Activated CD4-positive, alpha-beta T cell treated with anti-CD3 and anti-CD28 coated beads, Interleukin-2, amount 50 U/mL, for 24 hours (primary cell): ENCODE measurements at places on chromosomes 16 and 17.

GRCh38 chr17:45325810-45326209 lies 9.0 kb upstream of the MAP3K14 start:
- DNase-seq = no peak

DNA sequence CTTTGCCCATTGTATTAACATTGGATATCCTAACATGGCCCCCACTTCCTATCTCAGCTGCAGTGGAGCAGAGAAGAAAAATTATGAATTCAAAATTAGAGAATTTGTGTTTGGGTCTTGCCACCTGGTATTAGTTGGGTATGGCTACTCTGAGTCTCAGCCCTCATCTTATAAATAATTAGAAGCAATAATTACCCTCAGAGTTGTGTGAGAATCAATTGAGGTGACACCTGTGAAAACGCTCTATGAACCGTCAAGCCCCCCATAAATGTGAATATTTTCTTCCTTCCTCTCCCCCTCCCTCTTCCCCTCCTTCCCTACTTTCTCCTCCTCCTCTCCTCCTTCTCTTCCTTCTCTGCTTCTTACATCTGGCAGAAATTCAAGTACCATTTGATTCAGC lies 8.9 kb upstream of the TOB1 start:
- DNase-seq = no peak

GRCh38 chr17:82648742-82649331 lies 593 bp upstream of the WDR45B start:
- DNase-seq = no peak

DNA sequence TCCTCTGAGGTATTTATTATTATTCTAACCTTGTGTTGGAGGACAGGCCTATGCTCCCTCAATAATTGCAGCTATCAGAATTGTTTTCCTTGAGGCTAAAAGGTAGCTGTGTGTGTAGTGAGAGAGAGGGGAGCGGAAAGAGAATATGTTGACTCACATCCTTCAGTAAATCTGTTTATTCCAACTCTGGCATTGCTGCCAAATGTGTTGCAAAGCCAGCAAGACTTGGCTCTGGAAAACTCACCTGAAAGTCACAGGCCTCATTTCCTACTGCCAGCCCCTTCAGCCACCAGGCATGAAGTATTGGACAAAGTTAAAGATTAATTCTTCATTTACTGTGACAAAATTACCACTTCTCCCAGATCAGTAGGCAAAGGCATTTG lies 9.6 kb downstream of the CA10 start:
- DNase-seq = no peak

DNA sequence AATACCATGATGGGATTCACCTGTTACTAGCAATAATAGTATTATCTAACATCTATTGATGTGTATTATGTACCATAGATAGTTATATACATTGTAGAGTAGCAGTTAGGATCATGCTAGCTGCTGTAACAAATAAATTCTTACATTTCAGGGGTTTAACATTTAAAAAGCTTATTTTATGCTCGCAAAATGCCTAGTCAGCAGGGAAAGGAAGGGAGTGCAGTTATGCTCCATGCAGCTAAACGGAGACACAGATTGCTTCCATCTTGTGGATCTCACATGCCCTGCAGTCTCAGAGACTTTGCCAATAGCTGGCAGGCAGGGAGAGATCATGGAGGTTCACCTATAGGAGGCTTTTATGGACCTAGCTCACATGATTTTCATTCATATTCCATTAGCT lies 364.1 kb downstream of the TOX3 start:
- no peak for DNase-seq

DNA sequence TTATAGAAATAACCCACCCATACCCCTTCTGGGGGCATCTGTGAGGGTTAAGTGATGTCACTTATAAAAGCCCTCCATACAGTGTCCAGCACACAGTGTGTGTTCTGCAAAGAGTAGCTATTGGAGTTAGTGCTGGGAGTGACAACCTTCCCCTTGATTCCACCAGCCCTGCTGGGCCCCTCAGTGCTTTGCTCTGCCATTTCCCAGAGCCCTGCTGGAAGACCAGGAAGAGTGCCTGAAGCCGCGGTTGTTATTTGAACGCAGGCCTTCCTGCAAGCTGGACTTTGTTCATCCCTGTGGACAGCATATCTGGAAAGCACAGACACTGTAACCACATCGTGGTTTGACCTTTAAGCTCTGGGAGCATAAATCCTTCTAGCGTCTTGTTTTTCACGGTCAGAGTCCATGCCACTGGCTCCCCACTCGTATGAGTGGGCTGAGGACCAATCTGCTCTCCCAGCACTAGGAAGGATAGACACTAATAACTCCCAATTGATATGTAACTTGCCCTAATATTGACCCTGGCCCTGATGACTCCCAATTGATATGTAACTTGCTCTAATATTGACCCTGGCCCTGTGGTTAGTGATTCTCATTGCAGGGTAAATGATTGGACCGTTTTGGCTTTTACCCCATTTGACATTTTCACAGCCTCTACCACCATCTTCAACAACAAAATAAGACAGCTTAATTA lies 297.1 kb upstream of the MAF start:
- DNase-seq = no peak

DNA sequence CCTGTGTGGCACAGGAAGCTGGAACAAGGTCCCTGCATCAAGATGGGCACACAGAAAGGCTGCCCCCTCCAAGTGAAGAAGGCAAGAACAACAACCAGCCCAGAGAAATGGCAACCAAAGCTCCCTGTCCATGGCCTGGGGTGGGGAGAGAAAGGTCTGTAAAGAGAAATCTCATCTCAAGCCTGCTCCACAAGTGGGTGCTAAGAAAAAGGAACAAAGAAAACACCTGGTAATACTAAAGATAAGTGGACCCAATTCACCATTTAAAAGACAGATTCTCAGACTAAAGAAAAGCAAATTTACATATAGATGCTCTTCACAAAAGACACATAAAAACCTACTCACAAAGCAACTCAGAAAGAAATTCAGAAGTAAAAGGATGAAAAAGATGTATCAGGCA lies 107.4 kb downstream of the PARN start:
- DNase-seq = no peak

- DNase-seq = peak; percentile 20
Measured at GRCh38 chr17:40219594-40220338, 662 bp downstream of the WIPF2 start.

DNA sequence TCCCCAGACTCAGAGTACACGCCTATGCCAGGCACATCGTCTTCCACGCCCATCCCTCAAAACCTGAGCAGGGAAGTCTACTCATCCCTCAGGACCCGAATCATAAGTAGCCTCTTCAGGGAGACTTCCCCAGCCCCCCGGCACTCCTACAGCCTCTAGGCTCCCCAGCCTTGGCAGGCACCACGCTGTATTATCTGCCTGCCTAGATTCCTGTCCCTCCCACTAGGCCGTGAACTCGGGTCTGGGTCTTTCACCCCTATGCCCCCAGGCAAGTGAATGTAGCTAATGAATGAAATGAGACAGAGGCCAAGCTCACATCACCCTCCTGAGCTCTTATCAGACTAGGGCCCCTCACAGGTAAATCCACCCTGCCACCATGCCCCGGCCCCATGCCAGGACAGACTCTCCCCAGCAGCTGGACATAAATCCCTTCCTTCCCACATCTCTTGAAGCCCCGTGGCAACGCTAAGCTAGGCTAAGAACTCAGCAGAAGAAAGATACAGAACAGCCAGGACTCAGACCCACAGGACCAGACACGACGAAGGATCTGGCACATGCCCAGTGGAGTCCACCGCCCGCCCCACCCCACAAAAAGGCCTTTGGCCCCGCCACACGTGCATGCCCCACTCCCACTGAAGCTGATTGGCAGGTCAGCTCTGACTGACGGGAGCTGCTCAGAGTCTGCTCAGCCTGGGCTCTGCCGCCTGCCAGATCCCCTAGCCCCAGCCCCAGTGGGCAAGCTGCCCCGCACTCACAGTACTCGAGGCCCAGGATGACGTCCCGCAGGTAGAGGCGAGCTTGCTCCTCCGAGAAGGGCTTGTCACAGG lies 13.0 kb downstream of the CAMKK1 start:
- DNase-seq = no peak

- no peak for DNase-seq
Measured at GRCh38 chr16:23293016-23293415, 9.1 kb upstream of the SCNN1B start.

GRCh38 chr17:12431188-12431587 lies 234.5 kb upstream of the MYOCD start:
- DNase-seq = no peak

DNA sequence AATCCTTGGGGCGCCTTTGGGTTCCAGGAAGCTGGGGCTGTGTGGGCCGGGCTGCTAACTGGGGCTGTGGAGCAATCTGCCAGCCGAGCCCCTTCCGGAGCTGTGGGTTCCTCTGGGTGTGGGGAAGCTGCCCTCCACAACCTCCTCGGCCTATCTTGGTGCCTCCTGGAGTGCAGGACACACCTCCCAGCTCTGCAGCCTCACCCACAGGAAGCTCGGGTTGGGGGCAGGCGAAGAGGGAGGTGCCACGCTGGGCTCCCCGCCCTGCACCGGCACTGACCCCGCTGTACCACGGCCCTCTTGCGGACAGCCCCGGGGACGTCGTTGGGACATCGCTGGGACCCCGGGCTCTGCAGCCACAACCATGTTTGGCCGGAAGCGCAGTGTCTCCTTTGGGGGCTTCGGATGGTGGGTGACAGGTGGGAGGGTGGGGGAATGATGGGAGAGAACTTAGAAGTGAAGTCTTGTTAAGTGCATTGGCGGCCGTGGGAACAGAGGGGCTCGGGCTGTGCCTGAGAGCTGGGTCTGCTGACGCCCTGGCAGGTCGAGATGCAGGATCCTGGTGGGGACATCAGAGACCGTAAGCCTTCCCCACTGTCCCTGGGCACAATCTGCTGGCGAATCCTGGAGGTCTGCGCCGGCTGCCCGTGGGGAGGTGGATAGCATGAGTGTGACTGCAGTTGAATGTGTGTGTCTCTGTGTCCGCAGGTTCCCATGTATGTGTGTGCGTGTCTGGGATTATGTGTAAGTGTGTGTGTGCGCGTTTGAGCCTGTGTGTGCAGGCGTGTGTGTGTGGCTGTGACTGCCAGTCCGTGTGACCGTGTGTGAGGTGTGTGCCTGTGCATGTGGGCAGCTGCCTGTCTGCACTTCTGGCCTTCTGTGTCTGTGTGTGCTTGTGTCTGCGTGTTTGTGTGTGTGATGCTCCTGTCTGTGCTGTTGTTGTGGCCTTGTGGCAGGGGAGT lies at the start of gene RAP1GAP2:
TSS of gene RAP1GAP2 (plus strand) at position 275 of the 962 bp plus-strand sequence. CDS start at position 365, 90 bp downstream.
- DNase-seq = no peak

DNA sequence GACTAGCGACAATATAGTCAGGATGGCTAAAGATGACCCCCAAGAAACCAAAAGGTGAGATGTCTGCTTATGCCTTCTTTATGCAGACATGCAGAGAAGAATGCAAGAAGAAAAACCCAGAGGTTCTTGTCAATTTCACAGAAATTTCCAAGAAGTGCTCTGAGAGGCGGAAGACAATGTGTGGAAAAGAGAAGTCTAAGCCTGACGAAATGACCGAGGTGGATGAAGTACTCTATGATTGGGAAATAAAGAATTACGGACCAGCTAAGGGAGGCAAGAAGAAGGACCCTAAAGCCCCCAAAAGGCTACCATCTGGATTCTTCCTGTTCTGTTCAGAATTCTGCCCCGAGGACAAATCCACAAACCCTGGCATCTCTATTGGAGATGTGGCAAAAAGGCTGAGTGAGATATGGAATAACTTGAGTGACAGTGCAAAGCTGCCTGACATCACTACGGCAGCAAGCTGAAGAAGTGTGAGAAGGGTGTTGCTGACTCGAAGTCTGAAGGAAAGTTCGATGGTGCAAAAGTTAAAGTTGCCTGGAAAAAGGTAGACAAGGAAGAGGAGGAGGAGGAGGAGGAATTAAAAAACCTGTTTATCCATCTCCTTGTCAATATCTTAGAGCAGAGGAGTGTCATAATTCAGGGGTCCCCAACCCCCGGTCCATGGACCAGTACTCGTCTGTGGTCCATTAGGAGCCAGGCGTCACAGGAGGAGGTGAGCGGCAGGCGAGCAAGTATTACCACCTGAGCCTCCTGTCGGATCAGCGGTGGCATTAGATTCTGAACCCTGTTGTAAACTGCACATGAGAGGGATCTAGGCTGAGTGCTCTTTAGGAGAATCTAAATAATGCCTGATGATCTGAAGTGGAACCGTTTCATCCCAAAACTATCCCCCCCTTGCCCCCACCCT lies 25.1 kb upstream of the ADGRG1 start:
- DNase-seq = no peak
